NCI-H1930 (cell line): ENCODE measurements at places on chromosomes 3 and 15.

GRCh38 chr15:62404194-62404985 lies 239.3 kb upstream of the C2CD4B start:
- no peak for DNase-seq

DNA sequence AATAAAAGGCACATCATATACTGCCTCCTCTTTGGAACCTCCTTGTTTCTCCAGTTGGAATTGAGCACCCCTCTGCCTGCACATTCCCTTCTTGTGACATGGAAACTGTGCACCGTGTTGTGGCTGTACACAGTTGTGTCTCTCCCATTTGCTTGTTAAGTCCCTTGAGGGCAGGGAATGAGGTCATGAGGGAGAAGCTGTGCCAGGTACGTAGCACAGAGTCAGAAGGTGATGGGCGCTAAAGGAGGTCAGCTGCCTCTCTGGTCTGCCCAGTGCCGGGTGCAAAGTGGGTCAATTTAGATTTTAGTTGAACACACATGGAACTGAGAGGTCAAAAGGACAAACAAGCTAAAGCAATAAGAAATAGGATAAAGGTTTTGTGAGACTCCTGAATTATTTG lies 124.4 kb downstream of the FAM43A start:
- DNase-seq, result no peak

GRCh38 chr15:78201281-78202190 lies 32.8 kb downstream of the ACSBG1 start:
- no peak for DNase-seq

DNA sequence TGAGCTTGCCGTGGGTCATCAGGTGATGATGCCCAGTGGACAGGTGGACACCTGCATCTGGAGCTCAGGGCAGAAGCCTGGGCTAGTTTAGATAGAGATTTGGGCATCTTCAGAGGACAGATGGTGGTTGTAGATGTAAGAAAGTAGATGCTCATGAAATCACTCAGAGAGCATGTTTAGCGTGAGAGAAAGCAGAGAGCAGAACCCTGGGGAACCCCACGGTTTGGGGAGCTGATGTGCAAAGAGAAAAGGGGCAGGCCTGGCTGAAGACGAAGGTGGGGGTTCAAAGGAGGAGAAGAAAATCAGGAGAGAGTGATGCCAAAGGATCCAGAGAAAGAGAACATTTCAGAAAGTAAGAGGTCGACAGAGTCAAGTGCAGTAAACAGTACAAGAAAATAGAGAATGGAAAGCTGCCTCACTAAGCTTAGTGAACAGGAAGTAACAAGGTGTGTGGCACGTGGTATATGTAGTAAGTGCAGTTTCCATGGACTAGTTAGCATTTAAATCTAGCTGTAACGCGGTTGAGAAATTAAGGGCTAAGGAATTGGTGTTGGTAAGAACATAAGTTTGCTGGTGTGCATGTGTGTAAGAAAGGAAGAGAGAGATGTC lies 13.5 kb downstream of the TIGIT start:
- no peak for DNase-seq

- no peak for DNase-seq
Observed at GRCh38 chr3:114365909-114366308, 72.1 kb downstream of the TIGIT start.

- DNase-seq, result no peak
Observed at GRCh38 chr15:50277370-50277769, 11.8 kb upstream of the HDC start.

DNA sequence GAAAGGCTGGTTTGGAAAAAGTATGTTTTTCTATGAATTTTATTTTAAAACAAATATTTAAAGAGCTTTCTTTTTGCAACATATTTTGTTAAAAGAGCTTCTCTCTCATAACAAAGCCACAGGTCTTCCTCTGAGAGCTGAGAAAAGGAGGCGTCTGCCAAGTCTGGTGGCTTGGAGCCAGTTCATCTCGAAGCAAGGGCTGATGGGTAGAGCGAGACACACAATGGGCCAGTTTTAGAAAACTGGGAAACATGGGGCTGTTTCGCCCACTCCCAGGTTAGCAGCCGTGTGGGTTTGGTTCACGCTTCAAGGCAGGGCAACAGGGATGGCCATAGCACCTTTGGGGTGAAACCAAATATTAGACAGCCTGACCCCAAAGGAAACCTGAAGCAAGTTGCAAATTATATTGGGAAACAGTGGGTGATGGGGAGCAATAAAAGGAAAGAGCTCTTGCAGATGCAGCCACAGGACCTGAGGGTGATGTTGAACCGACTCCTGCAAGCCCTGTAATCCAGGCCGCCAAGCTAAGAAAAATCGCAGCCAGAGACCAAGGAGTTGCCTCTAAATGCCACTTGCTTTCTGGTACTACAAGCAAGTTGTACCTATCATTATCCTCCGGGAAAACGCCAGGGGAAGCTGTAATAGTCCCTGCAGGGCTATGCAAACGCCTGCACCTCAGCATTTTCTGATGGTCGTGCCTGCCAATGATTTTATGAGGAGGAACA lies 88.4 kb upstream of the GALNT15 start:
- DNase-seq, result no peak

DNA sequence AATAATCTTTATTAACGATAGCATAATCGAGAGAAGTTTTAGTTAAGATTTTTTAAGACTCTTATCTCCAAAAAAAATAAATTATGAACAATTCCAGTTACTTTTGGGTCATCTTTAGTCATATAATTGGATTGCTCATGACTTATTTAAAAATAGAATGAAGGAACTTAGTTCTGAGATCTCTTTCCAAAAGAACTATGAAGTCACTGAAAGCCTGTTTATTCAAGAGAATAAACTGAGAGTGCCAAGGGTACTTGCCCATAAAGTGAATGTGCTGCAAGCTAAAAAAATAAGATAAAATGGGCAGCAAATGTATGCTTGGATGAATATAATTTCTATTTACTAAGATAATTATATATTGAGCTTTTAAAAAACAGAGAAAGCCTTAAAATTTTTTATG lies 176.5 kb upstream of the PLSCR5 start:
- no peak for DNase-seq
